ENCODE measurements at places on chromosomes 1 and 21.

GRCh38 chr1:230105754-230106625 is 39.0 kb downstream of the GALNT2 start:
- DNase-seq, result no peak

GRCh38 chr1:114669562-114670082 is at the start of gene DENND2C:
TSS of gene DENND2C (minus strand) at chr1:114670049. CDS start at chr1:114625984, 44,065 bp downstream.
- DNase-seq, result no peak

DNA sequence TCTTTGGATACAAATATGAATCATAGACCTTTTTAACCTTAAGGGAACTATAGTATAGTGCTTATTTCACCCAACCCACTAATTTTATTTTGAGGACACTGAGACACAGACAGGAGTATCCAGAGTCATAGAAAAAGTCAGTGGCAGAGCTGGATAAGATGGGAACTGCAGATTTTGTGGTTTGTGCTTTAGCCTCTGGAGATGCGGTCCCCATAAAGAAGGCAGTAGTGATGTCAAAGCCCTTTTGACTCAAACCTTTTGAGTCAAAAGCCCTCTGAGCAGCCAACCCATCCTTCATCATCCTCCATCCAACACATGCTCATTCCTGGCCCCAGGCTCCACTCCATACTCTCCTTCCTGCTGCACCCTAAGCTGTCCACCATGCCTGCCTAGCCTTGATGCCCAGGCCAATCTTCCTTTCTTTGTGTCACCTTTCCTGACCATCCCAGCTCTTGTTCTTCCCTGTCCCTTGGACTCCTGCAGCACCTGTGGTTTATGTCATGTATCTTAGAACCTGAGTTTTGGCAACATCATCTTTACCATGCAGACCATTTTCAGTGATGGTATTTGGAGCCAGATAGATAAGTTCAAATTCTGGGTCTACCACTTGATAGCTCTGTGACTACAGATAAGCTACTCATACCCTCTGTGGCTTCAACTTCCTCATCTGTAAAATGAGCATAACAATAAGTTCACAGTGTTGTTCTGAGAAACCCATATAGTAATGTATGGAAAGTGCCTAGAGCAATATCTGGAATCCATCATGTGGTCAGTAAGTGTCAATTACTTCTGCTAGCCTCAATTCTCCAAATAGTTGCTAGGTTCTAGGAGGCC is 20.1 kb downstream of the SLAMF1 start:
- DNase-seq, result no peak

- DNase-seq, result no peak
Measured at GRCh38 chr1:182724215-182724614, 39.8 kb upstream of the RGS8 start.

GRCh38 chr1:78274814-78275213 is 216.0 kb upstream of the PTGFR start:
- no peak for DNase-seq

- no peak for DNase-seq
Measured at GRCh38 chr1:87170157-87170556, 158.5 kb upstream of the LMO4 start.

DNA sequence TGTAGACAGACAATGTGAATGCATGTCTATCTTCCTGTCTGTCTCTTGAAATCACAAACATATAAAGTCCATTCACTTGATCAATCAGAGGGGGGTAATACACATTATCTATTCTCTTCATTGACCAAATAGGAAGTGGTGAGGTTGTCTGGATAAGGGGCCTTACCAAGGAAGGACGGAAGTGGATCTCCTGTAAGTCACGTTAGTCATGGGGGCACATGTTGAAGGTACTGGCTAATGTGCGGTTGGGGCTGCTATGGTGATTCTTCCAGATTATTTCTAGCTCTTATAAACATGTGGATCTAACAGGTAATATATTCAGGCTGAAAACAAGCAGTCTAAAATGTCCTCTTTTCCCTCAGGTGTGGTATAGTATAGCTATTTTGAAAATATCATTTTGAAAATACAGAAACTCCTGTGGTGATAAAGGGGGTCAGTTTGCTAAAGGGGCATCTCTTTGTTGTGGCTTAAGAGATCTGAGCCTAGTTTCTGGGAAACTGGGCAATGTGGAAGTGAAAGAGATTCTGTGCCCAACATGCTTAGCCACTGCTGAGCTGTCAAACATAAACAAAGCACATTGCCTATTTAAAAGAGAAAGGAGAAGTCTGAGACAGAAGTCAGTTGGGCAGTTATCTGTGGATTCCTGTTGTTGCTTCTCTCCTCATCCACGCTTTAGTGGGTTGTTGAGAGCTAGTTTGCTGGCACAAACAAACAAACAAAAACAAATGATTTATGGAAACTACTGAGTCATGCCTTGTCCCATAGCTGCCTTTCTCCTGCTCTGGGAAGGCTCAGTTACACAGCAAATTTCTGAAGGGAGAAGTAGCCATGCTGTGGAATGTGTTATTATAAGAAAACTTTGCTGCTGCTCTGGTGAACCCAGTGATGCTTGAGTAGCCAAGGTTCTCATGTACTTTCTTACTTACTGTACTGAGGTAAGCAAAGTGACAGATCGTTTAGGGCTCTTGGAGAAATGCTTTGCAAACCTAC is 166.9 kb downstream of the HLX start:
- no peak for DNase-seq

Data from COLO829 (cell line).